ENCODE measurements at places on chromosomes 11 and 22.

- no peak for DNase-seq
Observed at GRCh38 chr22:45935573-45935972, 41.4 kb downstream of the WNT7B start.

GRCh38 chr22:49825944-49826602 lies 1.6 kb downstream of the BRD1 start:
- DNase-seq = peak; percentile 36

GRCh38 chr11:119626197-119626841 lies 102.7 kb downstream of the NECTIN1 start:
- DNase-seq = no peak

DNA sequence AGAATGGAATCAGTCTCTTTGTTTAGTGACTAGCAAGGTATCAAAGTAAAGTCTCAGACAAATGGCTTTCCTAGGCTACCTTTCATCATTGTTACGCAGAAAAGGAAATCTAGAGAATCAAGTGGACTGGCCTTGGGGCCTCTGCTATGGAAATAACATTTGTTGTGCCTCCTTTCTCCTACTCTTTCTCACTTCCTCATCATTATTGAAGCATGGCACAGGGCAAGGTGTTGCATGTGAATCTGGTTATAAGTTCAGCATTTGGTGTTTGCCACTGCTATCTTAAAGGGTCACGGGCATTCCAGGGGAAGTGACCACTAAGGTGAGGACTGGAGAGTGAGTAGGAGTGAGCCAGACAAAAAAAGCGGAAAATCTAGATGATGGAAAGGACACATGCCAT lies 54.9 kb downstream of the GLYATL1 start:
- DNase-seq = no peak

DNA sequence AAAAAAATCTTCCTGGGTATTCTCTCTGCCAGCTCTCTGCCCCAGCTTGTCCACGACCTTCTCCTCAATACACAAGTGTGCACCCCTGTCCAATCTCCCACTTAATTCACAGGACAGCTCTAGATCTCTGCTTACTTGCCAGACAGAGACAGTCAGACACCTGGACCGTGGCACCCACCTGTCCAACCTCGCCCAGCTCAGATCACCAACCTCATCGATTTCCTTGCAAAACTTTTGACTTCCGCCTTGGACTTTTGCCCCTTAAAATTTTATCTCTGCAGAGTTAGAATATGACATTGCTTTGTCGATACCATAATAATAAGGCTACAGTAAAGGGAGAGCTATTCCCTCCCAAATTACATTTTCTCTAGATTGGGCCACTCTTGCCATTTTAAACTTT lies 10.4 kb downstream of the LMF2 start:
- DNase-seq = no peak

All from stimulated activated CD8-positive, alpha-beta memory T cell treated with anti-CD3 and anti-CD28 coated beads, Interleukin-4, amount 100 ng/mL, for 1 hour (primary cell).